Upper lobe of right lung (tissue), 1 donor: ENCODE measurements at places on chromosomes 2 and 18. TPM values are rescaled to one million over a fixed set of nuclear protein-coding genes. Genes with fewer than 3 reads are reported as not detected.

- no peak overlapping the region for H3K27ac ChIP-seq
- no peaks in the 10 kb centered on the region for H3K4me1 ChIP-seq
- H3K27me3 ChIP-seq: no peaks in the 10 kb centered on the region
- H3K36me3 ChIP-seq: no peaks in the 10 kb centered on the region
- no peak overlapping the region for H3K4me3 ChIP-seq
These were observed 19.4 kb upstream of the MPPE1 start for GRCh38 chr18:11927497-11927896.

DNA sequence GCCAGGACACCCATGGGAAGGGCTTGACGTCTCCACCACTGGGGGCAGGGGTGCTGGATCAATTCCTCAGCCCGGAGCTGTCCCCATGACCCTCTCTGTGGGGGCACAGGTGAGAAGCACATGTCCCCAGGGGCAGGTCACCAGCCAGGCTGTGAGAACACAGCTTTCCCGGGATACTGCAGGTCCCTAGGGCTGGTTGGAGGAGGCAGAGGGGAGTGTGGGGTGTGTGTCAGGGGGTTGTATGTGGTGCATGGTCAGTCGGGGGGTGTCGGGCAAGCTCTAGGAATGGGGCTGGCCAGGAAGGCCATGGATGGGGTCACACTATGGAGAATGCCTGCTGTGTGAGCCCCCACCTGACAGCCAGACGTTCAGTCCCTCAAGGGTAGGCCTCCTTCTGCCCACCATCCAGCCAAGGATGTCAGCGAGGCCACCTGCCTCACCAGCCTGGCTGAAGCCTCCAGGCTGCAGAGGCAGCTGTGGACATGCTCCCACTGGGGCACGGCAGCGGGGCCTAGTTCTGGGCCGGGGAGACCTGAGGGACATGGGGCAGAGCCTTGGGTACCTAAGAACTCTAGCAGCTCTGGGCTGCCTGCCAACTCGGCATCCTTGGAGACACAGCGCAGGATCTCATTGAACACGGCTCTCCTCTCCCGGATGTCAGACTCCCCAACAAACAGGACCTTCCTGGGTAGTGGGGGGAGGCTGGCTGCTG is 10.3 kb downstream of the HS1BP3 start:
- peaks cover 70% of the 10 kb centered on the region for H3K36me3 ChIP-seq
- H3K4me3 ChIP-seq: no peak overlapping the region
- no peak overlapping the region for H3K27ac ChIP-seq
- peaks cover 1% of the 10 kb centered on the region for H3K4me1 ChIP-seq

- no peaks in the 10 kb centered on the region for H3K36me3 ChIP-seq
- H3K4me3 ChIP-seq: no peak overlapping the region
- H3K4me1 ChIP-seq: no peaks in the 10 kb centered on the region
These were observed 390.7 kb upstream of the TMEFF2 start for GRCh38 chr2:192585418-192585817.

DNA sequence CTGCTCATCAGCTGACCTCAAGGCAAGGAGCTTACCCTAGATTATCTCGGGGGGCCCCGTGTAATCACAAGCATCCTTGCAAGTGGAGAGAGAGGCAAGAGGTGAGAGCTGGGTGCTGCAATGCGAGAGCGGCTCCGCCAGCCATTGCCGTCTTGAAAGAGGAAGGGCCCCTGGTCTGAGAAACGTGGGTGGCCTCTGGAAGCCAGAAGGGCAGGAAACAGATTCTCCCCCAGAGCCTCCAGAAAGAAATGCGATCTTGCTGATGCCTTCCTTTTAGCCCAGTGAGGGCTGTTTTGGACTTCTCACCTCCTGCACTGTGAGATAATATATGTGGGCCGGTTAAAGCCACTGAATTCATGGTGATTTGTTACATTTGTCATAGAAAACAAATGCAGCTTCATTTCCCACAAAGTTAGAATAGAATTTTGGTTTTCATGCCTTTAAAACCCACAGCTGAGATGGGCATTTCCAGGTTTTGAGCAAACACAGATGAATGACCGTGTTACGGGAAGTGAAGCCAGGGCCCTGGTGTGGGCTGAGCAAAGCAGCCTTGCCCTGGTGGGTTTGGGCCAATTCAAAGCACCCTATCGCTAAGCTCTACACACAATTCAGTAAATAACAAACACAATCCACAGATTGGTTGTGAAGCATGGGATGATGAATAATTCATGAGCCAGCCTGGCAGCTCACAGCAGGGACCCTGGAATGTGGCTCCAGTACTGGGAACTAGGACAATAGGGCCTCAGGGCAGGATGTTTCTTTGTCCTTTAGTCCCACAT is 319.9 kb upstream of the HS6ST1 start:
- no peak overlapping the region for H3K27ac ChIP-seq
- no peaks in the 10 kb centered on the region for H3K4me1 ChIP-seq
- peak; percentile 69 for DNase-seq
- H3K27me3 ChIP-seq: peaks cover 3% of the 10 kb centered on the region
- H3K4me3 ChIP-seq: no peak overlapping the region

- no peak overlapping the region for H3K4me3 ChIP-seq
- H3K27ac ChIP-seq: no peak overlapping the region
These were observed 26.5 kb downstream of the SLC16A14 start for GRCh38 chr2:230042195-230042594.

Gene DSG2
- 34.2 TPM for total RNA-seq

Gene POTEJ
- not detected for total RNA-seq

Gene ZAP70
- 10.2 TPM for total RNA-seq

Gene GAD1
- total RNA-seq: not detected
